ENCODE measurements at places on chromosomes 7 and 10.
A peak's percentile ranks its signal among the peaks of the same experiment; 100 is the strongest.

DNA sequence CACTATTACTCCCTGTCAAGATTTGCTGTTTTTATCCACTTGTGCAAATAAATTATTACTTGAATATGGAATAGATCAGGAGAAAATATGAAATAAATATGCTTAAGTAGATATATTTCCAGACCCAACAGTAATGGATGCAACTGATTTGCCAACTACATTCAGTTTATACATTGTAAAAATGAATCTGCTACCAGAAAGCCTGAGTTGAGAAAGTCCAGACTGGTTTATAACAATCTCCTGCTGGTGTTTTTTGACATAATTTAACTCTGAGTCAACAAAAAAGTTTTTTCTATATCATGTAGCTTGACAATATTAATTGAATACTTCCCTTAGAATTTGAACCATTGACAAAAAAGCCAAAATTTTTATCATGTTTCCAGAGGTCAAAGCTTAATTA is 265.8 kb upstream of the SEMA3D start:
- no peak for DNase-seq

GRCh38 chr10:124168581-124168980 is 75.2 kb upstream of the CHST15 start:
- no peak for DNase-seq

GRCh38 chr7:127754457-127754856 is 102.5 kb downstream of the SND1 start:
- DNase-seq = no peak

GRCh38 chr10:8054244-8054493 is 319 bp upstream of the GATA3 start:
- no peak for DNase-seq

GRCh38 chr7:117064688-117065087 is 111.4 kb downstream of the ST7 start:
- no peak for DNase-seq

GRCh38 chr10:11083051-11083450 is 65.4 kb downstream of the CELF2 start:
- DNase-seq = no peak

DNA sequence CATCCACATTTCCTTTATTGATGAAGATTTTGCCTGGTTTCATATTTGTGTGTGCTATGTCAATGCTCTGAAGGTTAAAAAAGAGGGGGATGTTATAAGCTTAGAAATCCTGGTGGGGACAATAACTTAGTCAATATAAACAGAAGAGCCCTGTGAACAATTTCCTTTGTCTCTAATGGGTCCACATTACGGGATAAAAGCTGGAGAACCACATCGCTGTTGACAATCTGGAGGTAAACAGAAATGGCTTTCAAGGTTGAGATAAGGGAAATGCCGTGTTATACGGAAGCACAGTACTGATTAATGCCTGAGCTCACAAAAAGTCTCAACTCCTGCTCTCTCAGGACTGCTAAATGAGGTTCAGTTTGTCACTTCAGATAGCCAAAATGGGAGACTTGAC is 16.8 kb downstream of the ASAH2 start:
- no peak for DNase-seq

GRCh38 chr10:44206127-44206818 is 178.6 kb downstream of the CXCL12 start:
- DNase-seq = no peak

- no peak for DNase-seq
Measured at GRCh38 chr10:13056456-13057077, 43.4 kb upstream of the OPTN start.

DNA sequence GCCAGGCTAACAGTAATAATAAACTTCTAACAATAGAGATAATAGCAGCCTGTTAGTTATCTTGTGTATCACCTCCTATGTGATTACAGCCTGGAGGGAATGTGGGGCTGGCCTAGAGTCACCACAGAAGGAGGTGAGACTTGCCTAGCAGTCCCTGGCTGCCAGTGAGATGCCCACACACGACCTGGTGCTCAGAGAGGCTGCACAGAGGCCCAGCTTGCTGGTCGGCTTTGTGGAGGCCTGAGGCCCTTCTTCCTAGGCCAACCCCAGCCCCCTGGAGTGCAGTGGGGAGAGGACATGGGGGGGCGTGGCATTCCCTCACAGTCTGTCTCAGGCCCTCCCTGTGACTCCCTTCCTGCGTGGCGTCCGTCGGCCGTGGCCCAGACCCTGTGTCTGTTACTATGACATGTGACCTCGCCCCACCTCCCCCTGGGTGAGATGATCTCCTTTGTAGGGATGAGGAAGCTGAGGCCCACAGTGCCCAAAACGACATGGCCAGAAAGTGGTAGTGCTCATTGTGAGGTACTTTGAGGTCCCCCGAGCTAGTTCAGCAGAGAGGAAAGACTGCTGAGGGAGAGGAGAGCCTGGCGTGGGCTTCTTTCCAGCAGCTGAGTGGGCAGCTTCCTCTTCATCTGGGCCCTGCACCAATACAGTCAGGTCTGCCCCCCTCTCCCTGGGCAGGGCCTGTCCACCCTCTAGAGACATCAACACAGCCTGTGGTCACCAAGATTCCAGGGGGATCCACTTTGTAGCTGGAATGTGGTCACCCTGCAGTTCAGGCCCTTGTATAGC is 29.7 kb downstream of the UNC5B start:
- no peak for DNase-seq

DNA sequence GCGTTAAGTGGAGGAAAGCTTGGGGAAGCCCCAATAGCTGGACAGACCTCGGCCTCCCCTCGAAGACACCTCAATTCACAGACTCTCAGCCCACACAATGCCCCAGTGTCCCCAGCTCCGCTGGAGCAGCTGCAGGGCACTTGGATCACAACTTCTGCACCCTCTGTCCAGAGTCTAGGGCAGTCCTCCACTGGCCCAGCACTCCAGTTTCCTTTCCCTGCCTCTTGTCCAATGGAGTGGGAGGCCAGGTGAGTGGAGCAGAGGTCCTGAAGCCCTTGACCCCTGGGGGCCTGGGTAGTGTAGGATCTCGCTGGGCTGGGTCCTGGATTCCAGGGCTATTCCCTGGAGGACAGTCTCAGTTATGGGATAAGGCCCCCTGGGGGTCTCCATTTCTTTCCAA is 11.9 kb downstream of the SFRP5 start:
- no peak for DNase-seq

GRCh38 chr10:59375990-59376389 is 13.6 kb upstream of the FAM13C start:
- no peak for DNase-seq

GRCh38 chr7:133026210-133026859 is 55.6 kb downstream of the CHCHD3 start:
- no peak for DNase-seq

DNA sequence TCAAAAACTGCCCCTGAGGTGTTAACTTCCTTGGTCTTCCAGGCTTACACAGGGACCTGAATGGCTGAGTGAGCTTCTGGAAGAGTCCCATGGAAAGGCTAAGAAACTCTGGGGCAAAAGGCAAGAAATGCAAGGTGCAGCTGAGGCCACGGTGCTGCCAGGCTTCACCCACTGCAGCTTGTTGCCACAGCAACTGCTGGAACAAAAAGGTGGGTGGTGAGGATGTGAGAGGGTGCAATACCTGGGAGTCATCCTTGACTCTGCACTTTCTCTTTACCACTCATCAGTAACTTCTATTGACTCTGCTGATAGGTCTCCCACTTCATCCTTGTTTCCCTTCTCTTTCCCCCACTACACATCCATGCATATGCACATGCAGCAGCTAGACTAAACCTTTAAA is 258.6 kb downstream of the BMPER start:
- no peak for DNase-seq

DNA sequence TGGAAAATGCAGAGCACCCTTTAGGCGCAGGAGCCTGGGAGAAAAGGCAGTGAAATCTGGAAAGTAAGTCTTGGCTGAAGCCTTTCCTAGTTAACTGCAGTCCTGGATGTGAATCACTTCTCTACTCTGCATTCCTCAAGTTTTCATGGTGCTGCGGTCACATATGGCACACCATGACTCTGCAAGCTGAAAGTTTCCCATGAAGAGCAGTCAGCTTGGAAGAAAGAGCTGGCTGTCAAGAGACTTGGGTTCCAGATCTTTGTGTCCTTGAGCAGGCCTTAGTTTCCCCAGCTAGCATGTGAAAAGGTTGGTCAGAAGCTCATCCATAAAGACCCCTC is 548.3 kb downstream of the SORCS3 start:
- no peak for DNase-seq

GRCh38 chr10:118041316-118041715 is 5.4 kb downstream of the RAB11FIP2 start:
- no peak for DNase-seq

DNA sequence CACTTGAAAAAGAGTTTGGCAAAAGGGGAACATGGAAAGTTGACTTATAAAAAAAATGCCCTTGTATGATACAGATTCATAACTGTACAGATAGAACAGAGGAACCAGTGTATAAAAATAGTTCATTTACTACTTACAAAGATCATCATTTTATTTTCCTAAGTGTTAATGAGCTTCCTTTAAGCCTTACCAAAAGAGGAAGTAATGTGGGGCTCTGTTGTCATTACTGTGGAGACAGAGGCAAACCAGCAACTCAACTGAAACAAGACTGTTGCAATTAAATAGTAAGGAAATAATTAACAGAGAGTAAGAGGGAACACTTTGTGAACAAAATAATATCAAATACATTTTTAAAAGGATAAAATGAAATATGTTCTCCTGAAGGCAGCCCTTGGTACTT is 526.2 kb upstream of the ADARB2 start:
- DNase-seq = no peak

GRCh38 chr7:121088870-121089269 is 100.4 kb downstream of the CPED1 start:
- no peak for DNase-seq

DNA sequence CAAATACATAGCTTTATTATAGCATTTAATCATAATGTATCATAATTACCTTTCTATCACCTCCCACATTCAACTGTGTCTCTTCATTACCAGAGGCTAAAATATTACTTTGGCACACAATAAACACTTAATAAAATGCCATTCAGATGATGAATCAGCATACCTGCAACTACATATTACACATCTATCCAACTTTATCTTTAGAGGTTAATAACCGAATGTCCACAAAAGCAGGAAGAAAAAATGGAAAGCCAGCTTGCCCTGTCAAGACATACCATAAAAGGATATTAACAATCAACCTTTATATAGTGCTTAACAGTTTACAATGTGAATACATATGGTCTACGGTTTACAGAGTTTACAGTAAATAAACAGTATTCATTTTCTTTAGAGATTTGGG is 12.7 kb downstream of the CACUL1 start:
- no peak for DNase-seq

- DNase-seq = no peak
Measured at GRCh38 chr7:102439963-102440795, 6.8 kb downstream of the ORAI2 start.

GRCh38 chr7:87060288-87060537 is 759 bp upstream of the ELAPOR2 start:
- DNase-seq = no peak

GRCh38 chr7:133288970-133289369 is 36.1 kb downstream of the EXOC4 start:
- DNase-seq = no peak

- DNase-seq = no peak
Measured at GRCh38 chr7:115005251-115005650, 83.4 kb downstream of the MDFIC start.

GRCh38 chr10:15316871-15317464 is 54.1 kb downstream of the FAM171A1 start:
- DNase-seq = no peak

- no peak for DNase-seq
Measured at GRCh38 chr10:26435852-26436251, 2.3 kb upstream of the APBB1IP start.

GRCh38 chr7:25979605-25980004 is 172.4 kb upstream of the NFE2L3 start:
- DNase-seq = no peak

- no peak for DNase-seq
Measured at GRCh38 chr7:98046816-98047215, 56.8 kb upstream of the OCM2 start.

GRCh38 chr10:22022257-22023032 is 18.9 kb upstream of the DNAJC1 start:
- peak; percentile 6 for DNase-seq

DNA sequence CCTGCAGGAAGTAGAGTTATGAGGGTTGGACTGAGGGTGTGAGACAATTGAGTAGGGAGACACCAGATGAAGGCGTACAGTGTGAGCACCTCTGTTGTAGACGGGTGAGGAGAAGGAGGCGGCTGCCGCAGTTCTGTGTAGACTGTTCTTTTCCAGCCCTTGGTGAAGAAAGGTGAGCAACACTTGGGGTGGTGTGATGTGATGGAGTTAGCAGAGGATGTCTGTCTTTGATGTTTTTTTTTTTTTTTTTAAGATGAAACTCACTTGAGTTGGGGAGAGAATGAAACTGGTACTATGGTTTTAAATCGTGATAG is 42.8 kb upstream of the RNF216 start:
- DNase-seq = no peak
